Myocyte (in vitro differentiated cells): ENCODE measurements at places on chromosomes 1 and 21. TPM values are rescaled to one million over a fixed set of nuclear protein-coding genes. Genes with fewer than 3 reads are reported as not detected.

The BEST4 gene
- 0.59 TPM in 1 of 2 replicates, not detected in the other for total RNA-seq

The NHLH2 gene
- total RNA-seq = 1.3 and 2.5 TPM in 2 replicates

The CD5L gene
- total RNA-seq = not detected in 2 replicates

The TMCC2 gene
- total RNA-seq = 15.0 and 24.0 TPM in 2 replicates

The SNX27 gene
- 27.9 and 29.6 TPM in 2 replicates for total RNA-seq

The FNDC5 gene
- total RNA-seq = 392 and 577 TPM in 2 replicates

The TNFRSF9 gene
- 0.05 TPM in 1 of 2 replicates, not detected in the other for total RNA-seq

The TMEM54 gene
- 28.3 and 44.2 TPM in 2 replicates for total RNA-seq

GRCh38 chr1:9912264-9912936, 2.3 kb upstream of the CTNNBIP1 start:
- no peak for DNase-seq

GRCh38 chr1:56837244-56837939, 17.2 kb upstream of the C8A start:
- no peak for DNase-seq

DNA sequence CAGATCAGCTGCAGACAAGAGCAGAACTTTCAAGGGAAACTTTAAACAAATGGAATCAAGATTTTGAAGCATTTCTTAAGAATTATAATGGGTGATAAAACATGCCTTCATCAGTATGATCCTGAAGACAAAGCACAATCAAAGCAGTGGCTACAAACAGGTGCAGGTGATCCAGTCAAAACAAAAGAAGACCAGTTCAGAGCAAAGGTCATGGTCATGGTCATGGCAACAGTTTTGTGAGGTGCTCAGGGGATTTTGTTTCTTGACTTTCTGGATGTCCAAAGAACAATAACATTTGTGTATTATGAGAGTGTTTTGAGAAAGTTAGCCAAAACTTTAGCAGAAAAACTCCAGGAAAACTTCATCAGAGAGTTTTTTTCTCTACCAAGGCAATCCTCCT, 681.7 kb upstream of the PTBP2 start:
- no peak for DNase-seq

GRCh38 chr1:152398812-152399698, 15.0 kb downstream of the CRNN start:
- DNase-seq = peak; percentile 10

GRCh38 chr1:2429780-2430591, 17.6 kb upstream of the PEX10 start:
- DNase-seq = no peak

- DNase-seq = peak; percentile 29
These were observed 46.0 kb downstream of the RPL5 start for GRCh38 chr1:92877792-92878191.

GRCh38 chr1:244021427-244021826, 29.7 kb upstream of the ZBTB18 start:
- DNase-seq = no peak

- DNase-seq = no peak
These were observed 612.5 kb downstream of the MATN1 start for GRCh38 chr1:30110846-30111245.

GRCh38 chr1:216178281-216178680, 245.0 kb downstream of the USH2A start:
- DNase-seq = no peak

- no peak for DNase-seq
These were observed 11.6 kb upstream of the HIPK1 start for GRCh38 chr1:113917400-113918082.

GRCh38 chr1:215082532-215083382, at the start of gene KCNK2:
Gene KCNK2, plus strand, starts transcription at chr1:215082737. Its CDS starts 649 bp downstream, at chr1:215083386.
- DNase-seq = peak; percentile 31

- no peak for DNase-seq
These were observed 23.3 kb downstream of the ABCB10 start for GRCh38 chr1:229535230-229535629.

- DNase-seq = no peak
These were observed 61.2 kb upstream of the VTCN1 start for GRCh38 chr1:117271959-117272358.

DNA sequence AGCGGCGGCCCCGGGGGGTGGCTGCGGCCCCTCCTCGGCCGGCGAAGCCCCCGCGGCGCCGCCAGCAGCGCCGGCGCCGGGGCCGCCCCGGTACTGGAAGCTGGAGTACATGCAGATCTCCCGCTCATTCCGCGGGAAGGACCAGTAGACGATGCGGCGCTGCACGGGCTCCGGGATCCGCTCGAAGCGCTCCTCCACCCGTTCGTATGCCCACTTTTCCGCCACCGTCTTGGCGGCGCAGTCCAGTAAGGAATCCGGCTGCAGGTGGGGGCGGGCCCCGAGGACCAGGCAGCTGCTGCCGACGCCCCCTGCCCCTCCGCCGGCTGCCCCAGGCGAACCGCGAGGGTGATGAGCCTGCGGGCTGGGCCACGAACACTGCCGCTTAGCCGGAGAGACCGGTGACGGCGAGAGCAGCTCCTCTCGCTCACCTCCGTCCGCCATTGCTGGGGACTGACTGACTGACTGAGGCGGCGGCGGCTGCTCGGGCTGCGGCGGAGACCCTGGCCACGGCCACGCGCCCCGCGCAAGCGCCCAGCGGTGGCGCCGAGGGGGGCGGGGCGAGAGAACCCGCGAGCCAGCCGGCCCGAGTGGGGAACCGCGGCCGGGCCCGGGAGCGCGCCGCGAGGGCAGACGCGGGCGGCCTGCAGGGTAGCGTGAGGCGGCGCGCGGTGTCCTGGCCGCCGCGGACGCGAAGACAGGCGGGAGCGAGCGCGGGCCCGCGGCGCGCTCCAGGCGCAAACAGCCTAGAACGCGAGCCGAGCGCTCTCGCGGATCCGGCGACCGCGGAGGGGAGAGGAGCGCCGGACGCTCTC, at the start of gene ZSWIM5:
ZSWIM5 (minus strand) TSS at position 696 of the 812 bp plus-strand sequence; CDS start at position 441, 255 bp downstream.
- DNase-seq = peak; percentile 22

DNA sequence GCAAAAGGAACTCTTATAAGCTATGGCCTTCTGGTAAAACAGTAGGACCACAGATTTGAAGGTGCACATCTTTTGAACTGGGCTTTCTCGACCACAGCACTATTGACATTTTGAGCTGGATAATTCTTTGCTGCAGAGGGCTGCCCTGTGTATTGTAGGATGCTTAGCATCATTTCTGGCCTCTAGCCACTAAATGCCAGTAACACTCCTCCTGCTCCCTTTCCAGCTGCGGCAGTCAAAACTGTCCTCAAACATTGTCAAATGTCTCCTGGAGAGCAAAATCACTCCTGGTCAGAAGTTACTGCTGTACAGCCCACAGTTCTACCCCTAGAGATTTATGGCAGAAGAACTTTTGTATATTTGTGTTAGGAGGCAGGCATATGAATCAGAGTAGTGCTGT, 836.7 kb downstream of the PLA2G4A start:
- DNase-seq = no peak

GRCh38 chr1:245209658-245210435, 55.1 kb downstream of the KIF26B start:
- no peak for DNase-seq

DNA sequence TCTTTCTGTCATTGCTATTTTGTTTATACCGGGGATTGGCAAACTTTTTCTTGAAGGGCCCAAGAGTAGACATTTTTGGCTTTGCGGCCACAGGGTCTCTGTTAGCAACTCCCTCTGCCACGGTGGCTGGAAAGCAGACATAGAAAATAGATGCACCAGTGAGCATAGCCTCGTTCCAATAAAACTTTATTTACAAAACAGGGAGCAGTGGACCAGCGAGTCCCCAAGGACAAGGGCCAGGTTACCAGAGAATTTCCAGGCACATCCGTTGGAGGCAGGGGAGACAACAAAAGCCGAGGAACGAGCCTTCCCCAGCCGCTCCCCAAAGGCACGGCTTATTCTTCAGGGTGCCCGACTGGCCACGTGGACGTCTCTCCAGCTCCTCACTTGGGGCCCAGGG, 26.5 kb downstream of the FAAP20 start:
- no peak for DNase-seq

DNA sequence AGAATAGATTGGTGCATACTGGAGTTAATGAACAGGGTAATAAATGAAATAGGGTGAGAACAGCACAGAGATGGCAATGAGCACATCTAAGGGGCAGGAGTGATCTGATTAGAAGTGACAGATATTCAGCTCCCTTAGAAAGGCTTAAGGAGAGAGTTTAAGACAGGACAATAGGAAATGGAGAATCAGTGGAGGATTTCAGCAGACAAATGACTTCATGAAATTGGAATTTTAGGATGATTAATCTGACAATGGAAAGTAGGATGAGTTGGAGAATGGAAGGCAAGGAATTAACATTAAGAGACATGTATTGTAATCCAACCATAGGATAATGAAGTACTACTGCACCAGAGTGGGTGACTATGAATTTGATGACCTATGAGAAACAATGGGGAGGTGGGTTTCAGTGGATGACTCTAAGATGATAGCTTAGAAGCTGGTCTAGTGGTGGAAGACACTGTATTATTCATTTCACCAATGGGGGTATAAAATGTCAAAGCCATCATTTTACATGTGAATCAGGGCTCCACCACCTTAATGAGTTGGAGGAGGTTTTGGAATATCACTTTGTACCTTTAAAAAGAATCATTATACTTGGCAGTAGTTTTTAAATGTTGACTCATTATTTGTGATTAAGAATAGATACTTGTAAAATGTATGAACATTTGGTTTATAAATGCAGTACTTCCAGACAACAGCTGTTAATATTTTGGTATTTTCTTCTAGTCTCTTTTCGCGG, 139.1 kb downstream of the PLA2G4A start:
- DNase-seq = no peak

GRCh38 chr1:167544447-167545093, 9.0 kb downstream of the CREG1 start:
- DNase-seq = no peak

- no peak for DNase-seq
These were observed 1.7 kb upstream of the CLCA1 start for GRCh38 chr1:86466986-86467385.

DNA sequence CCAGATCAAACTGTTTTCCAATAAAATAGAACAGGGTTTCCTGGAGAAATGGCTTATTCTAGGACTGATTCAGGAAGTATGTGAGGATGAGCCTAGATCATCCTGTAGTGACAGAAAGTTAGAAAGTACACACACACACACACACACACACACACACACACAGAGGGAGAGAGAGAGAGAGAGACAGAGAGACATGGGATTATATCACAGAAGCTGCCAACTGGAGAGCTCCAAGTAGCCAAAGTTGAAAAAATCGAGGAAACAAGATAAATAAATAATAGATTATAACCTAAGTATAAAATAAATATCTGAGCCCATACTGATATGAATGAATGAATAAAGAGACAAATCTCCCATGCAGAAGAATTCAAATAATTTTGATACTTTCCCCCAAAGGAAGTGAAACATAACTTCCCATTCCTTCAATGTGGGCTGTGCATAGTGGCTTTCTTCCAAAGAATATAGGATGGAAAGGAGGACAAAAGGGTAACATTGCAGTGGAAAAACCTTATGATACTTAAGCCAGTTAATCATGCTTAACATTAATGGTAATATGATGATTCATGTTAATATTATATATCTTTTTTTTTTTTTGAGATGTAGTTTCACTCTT, 171.6 kb downstream of the NTPCR start:
- no peak for DNase-seq

- no peak for DNase-seq
These were observed 10.3 kb downstream of the RNU1-2 start for GRCh38 chr1:16905868-16906702.

GRCh38 chr1:12166834-12167492, at the start of gene TNFRSF1B:
Gene TNFRSF1B, plus strand, starts transcription at chr1:12166991. Its CDS starts 101 bp downstream, at chr1:12167092.
- peak; percentile 38 for DNase-seq

GRCh38 chr1:206770531-206771337, at the start of gene IL19:
Gene IL19, plus strand, starts transcription at chr1:206770773. Its CDS starts 65,890 bp downstream, at chr1:206836663.
- DNase-seq = no peak

GRCh38 chr1:59017501-59018231, 233.8 kb upstream of the JUN start:
- no peak for DNase-seq

DNA sequence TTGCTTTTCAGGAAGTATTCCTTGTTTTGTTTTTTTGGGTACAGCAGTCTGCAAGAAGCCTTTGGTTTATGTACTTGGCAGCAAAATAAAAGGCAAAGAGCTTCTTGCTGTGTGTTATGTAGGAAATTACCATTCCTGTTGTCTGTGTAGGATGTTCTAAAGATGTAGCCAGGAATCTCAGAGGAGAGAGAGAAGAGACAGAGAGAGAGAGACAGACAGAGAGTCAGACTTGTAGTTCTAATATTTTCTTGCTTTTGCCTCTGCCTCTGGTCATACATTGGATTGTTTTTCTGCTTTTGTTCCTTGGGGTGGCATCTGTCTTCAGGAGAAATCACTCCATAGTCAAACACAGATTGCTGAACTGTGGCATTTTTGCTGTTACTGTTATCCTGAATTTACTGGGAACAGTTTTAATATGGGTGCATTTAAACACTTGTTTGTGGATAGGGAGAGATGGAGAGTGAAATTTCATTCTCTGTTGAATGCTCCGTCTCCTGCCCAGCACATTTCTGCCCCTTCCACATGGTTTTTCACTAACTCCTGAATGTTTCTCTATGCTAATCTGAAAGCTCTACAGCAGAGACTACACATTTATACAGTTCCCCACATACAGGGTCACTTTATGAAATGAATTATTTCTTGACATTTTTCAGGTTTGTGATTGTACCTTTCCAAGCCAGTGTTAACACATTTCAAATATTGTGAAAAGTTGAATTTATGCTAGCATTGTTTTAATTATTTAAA, 49.8 kb downstream of the POU2F1 start:
- no peak for DNase-seq
